ENCODE measurements at places on chromosomes 4 and X.

GRCh38 chr4:57318703-57319102 is 208.5 kb upstream of the IGFBP7 start:
- no peak for DNase-seq

- no peak for DNase-seq
Measured at GRCh38 chr4:86451560-86452330, 91.9 kb upstream of the MAPK10 start.

DNA sequence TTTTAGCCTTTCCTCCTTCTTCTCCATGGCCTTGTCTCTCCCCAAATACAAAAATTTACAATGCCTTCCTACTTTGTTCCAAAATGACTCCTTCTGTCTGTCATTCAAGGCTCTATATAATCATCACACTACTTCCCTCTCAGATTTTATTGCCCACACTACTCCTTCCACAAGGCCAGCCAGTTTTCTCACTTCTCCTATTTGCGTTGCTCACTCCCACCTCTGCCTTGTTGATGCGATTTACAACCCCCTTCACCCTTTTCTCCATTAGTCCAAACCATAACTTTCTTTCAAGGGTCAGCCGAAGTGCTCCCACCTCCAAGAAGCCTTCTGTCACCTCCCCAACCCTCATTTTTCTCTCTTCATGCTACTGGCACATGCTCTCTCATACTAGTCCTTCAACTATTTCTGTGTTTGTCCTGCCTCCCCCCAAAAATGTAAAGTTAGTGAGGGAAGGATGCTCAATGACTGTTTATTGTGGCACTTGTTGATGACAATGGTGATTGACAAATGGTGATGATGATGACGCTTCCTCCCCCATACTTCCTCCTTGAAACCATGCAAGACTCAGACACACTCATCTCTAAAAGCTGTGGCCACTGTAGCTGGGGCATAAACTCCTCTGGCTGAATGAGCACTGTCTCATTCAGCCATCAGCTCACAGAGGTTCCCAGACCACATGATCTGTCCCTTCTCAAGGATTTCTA is 2.7 kb upstream of the XKRX start:
- DNase-seq: no peak

GRCh38 chrX:150547375-150548115 is 20.9 kb upstream of the MTM1 start:
- DNase-seq: peak; percentile 71

- DNase-seq: no peak
Measured at GRCh38 chr4:10982305-10982704, 297.7 kb upstream of the CLNK start.

- no peak for DNase-seq
Measured at GRCh38 chr4:60605646-60606354, 594.3 kb upstream of the ADGRL3 start.

- DNase-seq: no peak
Measured at GRCh38 chr4:184234155-184234554, 16.5 kb upstream of the ENPP6 start.

Data from colonic mucosa (tissue), 4 donors.